ENCODE measurements at places on chromosomes 3 and 15.

DNA sequence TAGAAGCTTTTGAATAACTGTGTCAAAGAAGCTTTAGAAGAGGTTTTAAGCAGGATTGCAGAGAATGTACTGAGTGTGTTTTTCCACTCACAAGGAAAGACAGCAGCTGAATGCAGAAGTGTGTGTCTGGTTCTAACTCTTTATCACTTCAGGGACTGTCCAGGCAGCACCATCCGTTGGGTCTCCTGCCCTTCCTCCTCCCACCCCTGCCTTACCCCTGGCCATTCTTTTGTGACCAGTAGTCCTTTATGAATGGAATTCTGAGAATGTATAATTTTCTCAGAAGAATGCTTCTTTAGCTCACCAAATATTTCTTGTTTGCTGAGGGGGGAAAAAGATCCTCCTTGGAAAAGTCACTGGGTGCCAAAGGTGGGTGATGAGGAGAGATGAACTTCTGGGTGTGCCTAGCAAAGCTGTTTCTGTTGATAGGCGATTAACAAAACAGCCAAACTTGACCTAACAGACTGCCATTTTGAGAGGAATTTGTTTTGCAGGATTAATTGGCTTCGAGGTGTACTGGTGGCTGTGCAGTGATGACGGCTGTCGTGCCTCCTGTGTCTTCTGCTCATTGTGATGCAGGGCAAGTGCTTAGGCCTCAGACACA, 70.9 kb downstream of the IGF1R start:
- no peak for DNase-seq

DNA sequence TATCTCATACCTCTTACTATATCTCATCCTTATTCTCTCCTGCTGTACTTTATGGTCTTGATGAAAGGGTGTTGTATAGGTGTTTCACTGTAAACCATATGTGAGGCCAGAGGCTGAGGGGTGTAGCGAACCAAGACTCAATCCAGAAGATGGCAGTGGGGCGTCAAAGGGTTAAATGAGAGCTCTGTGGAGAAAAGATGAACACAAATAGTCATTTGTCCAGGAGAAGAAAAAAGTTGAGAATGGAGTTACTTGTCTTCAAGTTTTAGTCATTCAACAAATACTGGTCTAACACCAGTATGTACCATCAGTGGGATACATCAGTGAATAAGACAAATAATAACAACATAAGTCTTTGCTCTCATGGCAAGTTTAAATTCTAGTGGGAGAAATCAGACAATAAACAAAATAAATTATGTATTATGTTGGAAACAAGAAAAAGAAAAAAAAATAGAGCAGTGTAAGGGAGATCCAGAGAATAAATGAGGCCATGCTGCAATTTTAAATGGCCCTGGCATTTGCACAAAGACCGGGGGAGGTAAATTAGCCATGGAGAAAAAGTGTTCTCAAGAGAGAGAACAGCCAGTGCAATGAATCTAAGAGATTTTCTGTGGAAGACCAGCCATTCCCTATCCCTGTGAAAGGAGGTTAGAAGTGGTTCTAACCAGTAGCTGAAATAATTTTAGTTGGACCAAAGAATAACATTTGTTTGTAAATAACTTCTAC, 77.0 kb upstream of the UMPS start:
- no peak for DNase-seq

GRCh38 chr15:87477737-87478686, 778.5 kb downstream of the NTRK3 start:
- no peak for DNase-seq

DNA sequence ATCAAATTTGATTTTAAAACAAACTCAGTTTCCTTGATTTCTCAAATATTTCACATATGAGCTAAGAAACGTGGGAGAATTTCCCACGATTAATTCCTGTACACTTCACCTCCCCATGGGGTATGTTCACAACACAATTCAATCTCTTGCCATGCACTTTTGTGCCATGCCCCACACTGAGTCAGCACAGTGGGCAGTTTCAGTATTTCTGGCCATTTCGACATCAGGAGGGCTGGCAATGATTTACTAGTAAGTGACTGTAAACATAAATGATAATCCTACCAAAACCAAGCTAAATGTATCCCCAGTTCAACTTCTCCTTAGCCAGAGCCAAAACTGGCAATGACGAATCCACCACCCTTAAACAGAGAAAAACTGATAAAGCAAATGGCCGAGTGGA, 293.6 kb downstream of the FGF12 start:
- DNase-seq = no peak

- DNase-seq = no peak
Observed at GRCh38 chr3:71702131-71703024, 22.8 kb downstream of the EIF4E3 start.

GRCh38 chr15:69997161-69997485, 100.6 kb downstream of the TLE3 start:
- DNase-seq = no peak

- no peak for DNase-seq
Observed at GRCh38 chr15:76979331-76979925, 15.5 kb upstream of the PSTPIP1 start.

DNA sequence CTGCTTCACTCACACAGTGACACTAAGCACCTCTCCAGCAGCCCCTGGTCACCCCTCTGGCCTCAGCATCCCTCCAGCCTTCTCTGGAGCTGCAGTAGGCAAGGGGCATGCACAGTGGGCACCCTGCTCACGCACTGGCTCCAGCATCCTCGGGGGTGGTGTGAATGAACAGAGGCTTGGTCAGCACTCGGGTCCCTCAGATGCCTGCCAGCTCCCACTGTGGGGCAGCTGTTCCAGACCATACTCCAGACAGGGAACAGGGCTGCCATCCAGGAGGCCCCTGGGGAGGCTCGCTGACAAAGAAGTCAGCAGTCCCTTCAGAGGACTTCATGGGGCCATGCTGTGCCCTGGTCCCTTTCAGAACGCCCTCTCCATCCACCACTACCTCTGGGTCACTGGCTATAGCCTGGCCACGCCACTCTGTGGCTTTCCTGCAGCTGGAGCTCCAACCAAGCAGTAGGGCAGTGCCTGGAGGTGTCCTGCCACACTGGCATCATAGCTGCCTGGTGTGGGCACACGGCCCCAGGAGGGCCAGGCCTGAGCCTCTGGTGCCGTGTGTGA, 26.3 kb downstream of the ALS2CL start:
- DNase-seq = no peak

DNA sequence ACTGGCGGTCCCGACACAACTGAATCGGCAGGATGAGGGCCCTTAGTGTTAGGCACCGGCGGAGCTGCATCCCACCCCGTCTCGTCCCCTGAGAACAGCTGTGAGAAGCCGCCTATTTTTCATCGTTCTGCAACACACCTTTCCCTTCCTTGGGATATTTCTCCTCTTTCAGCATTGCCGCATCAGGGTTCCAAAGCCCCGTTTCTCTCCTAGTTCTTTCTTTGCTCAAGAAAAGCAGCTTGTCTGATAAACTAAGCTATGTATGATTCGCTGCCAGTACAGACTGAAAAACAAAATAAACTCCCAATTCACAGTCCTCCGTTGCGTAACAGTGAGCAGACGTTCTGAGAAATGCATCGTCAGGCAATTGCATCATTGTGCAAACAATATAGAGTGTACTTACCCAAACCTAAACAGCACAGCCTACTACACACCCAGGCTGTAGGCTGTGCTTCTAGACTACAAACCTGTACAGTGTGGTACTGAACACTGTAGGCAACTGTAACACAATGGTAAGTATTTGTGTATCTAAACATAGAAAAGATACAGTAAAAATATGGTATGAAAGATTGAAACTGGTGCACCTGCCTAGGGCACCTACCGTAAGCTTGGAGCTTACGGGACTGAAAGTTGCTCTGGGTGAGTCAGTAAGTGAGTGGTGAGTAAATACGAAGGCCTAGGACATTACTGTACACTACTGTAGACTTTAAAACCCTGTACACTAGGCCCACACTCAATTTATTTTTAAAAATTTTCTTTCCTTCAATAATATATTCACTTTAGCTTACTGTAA, 8.9 kb upstream of the ADAMTS17 start:
- no peak for DNase-seq

GRCh38 chr15:72238586-72238985, 7.6 kb upstream of the PKM start:
- no peak for DNase-seq

DNA sequence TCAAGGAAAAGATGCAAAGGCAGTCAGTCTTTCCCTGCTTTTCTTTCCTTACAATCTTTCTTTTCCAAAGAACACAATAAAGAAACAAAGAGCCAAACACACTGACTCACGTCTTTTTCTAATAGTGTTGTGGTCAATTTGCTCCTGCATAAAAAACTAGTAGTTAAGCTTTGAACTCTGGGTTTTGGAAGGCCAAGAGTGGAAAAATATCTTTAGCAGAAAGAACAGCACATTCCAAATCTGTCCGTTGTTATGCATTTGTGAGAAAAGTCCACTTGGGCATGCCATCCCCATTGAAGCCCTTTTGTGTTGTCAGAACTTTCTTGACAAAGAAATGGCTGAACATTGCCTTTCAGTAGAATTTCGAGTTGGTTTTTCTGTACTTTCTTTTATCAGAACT, 18.2 kb downstream of the COL8A1 start:
- no peak for DNase-seq

GRCh38 chr3:16243706-16244490, 20.8 kb downstream of the DPH3 start:
- no peak for DNase-seq

DNA sequence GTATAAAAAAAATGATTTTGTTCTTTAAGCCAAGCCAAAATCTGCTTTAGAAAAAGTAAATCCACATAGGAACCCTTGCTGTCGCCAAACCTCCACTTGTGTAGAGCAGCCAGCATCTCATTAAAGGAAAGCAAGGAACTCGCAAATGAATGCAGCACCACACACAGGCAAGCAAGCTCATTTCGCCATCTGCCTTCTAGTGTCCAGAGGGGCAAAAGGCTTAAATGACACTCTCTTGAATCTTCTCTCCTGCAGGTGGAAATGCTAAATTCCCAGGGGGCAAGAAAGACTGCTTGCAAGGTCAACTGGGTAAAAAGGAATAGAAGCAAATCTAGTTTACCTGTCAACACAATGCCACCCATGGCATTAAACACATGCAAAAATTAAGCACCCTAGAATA, 2.4 kb downstream of the MB21D2 start:
- no peak for DNase-seq

GRCh38 chr3:12439161-12439940, 44.9 kb upstream of the TSEN2 start:
- no peak for DNase-seq

DNA sequence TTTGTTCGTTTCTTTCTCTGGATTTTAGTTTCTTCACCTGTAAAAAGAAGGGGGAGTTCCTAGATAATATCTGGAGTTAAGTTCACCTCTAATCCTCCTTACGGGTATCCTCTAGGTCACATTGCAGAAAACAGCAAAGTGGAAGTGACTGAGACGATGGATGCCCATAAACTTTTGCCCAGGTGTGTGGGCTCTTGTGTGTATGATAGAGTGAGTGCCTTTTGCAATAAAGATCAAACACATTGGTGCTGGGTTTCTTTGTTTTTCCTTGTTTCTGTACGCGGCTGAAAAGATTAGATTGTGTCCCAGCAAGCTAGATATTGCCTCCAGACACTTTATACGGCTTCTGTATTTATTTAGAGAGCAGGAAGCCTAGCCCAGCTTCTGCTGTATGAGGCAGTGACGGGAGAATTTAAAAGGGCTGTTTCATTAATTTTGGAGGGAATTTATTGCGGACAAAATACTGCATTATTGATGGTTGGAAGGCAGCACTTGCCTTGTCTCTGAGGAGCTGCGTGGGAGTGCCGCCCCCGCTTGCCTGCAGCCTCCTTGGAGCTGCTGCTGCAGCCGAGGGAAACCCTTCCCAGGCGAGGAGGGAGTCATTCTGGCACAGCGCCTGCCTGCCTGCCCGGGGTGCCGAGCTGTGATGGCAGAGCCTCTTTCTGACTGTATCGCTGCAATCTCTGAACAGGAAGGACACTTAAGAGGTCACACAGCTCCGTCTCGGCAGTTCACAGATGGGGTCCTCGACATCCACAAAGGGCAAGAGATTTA, 38.5 kb downstream of the PYDC2 start:
- DNase-seq = no peak

- no peak for DNase-seq
Observed at GRCh38 chr3:193816656-193817311, 223.8 kb downstream of the OPA1 start.

DNA sequence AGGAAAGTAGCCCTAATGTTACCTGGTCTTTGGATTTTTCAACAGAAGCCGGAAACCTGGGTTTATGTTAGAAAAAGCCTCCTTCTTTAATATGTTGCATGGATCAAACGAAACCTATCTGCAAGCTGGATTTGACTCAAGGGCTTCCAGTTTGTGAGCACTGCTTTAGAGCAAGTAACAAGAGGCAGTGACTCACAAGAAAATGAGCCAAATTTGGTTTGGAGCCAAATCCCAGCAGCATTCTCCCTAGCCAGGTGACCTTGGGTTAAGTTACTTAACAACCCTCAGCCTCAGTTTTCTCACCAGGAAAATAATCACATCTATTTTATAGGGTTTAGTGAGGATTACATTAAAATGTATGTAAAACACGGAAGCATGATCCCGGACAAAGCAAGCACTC, 215.2 kb upstream of the PRICKLE2 start:
- DNase-seq = no peak

DNA sequence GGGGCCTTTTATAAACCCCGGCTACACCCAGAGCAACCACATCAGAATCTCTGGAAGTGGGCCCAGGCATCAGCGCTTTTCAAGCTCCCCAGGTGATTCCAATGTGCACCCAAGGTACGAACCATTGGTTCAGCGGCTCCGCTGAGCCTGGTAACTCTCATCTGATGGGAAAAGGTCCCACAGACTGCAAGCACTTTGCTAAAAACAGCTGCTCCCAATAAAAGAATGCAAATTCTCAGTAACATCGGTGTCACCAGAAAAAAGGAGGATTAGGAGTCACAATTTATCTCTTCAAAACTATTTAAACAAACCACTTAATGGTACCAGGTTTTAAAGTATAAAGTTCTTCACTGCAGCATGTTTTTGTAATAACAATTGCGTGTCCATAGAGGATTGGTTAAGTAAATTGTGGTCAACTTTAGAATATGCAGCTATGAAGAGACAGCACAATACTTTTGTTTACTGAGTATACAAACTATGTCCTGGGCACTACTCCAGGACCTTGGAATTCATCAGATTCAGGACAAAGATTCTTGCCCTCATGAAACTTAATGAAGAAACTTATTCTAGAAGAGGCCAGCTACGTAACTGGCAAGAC, 660.7 kb upstream of the ADAMTS9 start:
- DNase-seq = no peak

DNA sequence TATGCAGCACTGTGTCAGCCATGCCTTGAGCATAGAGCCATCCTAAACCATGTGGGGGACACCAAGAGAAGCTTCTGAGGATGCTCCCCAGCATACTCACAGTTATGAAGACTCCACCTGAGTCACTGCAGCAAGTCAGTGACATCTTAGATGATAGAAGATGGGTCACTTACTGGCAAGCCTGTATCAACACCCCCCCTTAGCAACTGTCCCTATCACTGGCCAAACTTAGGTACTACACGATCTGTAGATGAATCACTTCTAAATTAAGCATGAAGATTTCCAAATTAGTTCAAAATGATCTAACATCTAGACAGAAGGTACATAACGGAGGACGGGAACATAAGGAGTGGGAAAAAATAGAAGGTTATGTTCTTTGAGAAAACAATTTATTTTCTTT, 13.2 kb upstream of the LMCD1 start:
- DNase-seq = no peak

- no peak for DNase-seq
Observed at GRCh38 chr3:14836049-14836468, 17.3 kb downstream of the FGD5 start.
